ENCODE measurements at places on chromosomes 3 and 15.

- DNase-seq, result no peak
Observed at GRCh38 chr3:9784965-9785364, 7.3 kb downstream of the TADA3 start.

DNA sequence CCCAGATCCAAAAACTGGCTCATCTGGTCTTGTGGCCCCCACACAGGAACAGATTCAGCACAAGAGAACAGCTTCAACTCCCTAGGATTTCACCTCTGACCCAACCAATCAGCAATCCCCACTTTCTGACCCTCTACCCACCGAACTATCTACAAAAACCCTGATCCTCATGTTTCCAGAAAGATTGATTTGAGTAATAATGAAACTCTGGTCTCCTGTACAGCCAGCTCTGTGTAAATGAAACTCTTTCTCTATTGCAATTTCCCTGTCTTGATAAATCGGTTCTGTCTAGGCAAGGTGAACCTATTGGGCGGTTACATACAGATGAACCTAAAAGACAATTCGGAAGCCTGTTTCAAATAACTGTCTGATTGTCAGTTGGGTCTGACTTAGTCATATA is 847.6 kb upstream of the ALCAM start:
- no peak for DNase-seq

GRCh38 chr3:159114582-159114981 is 312.7 kb downstream of the MFSD1 start:
- DNase-seq, result no peak

DNA sequence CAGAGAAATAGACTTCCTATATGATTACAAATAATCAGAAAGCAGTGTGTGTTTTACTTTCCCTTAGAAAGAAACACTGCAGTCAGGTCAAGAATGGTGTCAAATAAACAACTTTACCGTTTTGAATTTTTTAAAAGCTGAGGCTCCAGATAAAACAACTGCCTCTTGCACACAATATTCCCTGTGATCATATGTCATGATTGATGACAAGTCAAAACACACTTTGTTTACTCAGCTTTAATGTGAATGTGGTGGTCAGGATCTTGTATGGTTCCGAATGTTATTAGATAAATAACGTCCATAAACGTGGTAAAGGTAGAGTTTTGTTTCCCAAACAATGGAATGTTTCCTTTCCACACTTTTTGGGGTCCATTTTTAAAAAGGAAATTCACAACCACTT is 428.4 kb upstream of the MDFIC2 start:
- no peak for DNase-seq

- DNase-seq, result no peak
Observed at GRCh38 chr3:152836269-152836668, 1.3 kb downstream of the P2RY1 start.

- DNase-seq, result no peak
Observed at GRCh38 chr15:28931828-28932227, 46.1 kb downstream of the APBA2 start.

- no peak for DNase-seq
Observed at GRCh38 chr3:150015901-150016300, 45.2 kb upstream of the PFN2 start.

DNA sequence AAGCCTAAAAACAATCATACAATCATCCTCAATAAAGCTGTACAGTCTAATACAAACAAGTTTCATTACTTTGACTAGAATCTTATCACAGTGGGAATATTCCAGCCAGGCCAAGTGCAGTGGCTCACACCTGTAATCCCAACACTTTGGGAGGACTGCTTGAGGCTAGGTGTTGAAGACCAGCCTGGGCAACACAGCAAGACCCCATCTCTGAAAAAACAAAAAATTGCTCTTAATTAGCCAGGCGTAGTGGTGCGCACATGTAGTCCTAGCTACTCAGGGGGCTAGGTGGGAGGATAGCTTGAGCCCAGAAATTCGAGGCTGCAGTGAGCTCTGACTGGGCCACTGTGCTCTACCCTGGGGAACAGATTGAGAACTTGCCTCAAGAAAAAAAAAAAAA is 3.3 kb downstream of the RPN1 start:
- DNase-seq, result no peak

GRCh38 chr3:150472421-150472820 is 64.3 kb downstream of the TSC22D2 start:
- no peak for DNase-seq

DNA sequence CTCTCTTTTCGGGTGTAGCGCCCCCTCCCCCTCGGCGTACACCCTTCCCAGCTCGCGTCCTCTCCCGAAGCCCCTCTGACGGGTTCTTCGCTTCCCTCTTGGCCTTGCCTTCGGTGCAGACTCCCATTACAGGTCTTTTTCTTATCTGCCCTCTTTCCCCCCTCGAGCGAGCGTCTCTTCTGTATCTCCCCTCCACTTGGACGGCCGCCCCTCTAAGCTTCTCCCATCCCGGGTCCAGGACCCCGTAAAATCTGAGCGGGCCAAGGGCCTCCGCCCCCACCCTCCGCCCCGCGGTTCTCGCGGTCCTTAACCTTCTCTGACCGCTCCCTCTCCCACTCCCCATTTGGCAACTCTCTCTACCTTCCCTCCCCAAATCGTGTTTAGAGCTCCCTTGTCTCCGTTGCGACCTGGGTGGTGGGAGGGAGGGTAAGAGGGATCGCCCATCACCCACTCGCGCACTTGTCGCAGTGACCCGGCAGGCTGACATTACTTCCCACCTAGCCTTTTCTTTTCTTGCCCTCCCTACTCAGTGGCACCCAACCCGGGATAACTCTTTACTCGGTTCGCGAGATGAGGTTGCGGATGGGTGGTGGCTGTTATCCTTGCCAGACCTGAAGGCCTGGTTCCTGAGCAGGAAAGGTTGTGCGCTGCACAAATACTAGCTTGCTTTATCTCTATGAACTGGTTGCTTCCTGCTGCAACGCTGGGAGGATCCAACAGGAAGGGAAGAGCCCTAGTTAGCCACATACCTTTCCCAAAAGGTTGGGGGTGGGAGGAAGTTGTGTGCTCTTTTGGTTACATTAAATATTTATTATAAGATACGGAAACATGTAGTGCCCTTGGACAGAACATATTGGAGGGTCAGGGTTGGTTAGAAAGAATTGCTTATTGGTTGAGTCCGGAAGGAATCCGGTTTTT is 922 bp downstream of the RAB11A start:
- DNase-seq, result no peak

DNA sequence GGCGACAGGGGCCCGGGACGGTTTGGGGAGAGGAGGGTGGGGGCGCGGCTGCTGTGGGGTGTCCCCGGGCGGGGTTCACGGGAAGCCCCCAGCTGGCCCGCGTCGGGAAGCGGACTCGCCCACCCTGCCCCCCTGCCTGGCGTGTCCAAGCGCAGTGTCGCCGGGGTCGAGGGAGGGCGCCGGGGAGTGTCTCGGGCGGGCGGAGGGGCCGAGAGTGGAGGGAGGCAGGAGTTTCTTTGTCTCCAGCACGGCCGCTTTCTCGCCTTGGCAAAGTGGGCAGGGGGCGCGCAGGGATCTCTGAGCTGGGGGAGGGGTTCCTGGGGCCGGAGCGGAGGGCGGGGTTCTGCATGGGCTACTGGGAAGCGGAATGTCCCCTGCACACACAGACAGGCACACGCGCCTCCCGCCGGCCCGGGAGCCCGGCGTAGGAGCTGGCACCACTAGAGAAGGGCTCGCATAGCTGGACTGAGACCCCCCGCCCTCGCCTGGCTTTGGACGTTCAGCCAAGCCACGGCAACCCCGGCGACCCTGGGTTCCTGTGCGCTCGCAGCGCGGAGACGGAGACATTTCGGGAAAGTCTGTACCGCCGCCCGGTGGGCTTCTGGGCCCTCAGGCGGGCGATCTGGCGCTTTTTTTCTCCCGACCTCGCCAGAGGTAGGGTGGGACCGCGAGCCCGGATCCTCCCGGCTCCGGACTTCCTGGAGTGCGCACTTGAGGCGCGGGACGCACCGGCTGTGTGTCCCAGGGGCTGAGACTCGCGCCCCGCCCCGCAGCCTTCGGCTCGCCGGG is 822 bp downstream of the ST8SIA2 start:
- DNase-seq, result no peak

DNA sequence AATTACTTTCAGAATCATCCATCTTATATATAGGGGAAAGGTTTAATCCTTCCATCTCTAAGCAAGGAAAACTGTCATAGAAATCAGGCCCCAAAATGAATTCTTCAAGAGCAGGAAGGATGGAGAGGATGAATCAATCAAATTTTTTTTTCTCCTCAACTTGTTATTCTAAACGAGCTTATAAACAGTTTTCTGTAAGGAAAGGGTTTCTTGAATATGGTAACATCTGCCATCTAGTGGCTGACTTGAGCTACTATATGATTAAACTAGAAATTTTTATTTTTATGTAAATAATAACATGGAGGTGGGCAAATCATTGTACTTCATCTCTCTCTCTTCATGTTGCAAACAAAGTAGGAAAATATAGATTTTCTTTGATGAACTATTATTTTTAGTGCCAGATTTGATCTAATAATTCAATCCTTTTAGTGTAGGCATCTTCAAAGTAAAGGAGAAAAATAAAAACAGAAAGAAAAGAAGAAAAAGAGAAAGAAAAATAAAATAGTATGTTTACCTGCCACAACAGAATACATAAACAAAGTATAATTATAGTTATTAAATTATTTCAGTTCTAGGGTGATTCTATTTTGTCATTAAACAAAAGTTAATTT is 146.6 kb downstream of the SERPINI1 start:
- peak; percentile 3 for DNase-seq

DNA sequence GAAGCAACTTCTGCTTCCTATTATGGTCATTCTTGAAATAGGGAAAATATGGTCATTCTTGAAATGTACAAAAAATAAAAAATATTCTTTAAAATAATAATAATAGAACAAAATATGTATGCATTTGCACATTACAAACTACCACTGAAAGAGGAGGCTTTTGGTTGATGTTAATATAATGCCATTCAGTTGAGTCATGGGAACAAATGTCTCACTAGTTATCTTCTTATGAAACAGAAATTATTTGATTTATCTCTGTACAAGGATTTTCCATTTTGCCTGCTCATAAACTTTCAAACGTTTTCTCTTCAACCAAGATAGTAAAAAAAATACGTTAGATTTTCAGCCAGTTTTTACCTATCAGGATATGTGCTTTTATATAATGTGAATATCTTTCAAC is 1662.7 kb downstream of the OTOL1 start:
- no peak for DNase-seq

GRCh38 chr15:96804754-96805153 is 474.3 kb downstream of the NR2F2 start:
- no peak for DNase-seq

- DNase-seq, result no peak
Observed at GRCh38 chr3:184305577-184305976, 6.5 kb downstream of the PSMD2 start.

DNA sequence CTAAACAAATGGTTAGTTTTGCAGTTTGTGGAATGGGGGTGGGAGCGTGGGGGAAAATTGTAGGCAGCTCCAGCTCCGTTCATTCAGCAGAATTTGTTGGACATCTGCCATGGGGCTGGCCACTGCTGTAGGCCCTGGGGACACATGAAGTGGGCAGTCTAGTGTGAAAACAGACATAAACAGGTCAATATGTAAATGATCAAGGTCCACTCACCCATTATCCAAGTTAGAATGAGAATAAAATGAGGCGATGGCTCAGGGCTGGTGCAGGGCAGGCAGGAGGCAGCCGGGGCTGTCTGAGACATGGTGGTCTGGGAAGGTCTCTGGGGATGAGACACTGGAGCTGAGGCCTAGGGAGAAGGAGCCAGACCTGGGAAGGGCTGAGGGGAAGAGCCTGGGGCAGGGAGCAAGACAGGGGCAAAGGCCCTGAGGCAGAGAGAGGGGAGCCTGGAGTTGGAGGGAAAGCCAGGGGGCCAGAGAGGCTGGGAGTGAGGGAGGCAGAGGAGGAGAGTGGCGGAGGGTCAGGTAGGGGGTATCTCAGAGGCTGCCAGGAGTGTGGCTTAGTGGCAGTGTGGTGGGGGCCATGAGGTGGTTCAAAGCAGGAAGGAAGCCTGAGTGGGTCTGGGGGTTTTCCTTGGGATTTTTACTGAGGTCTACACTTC is 6.2 kb upstream of the SLC6A6 start:
- DNase-seq, result no peak

- no peak for DNase-seq
Observed at GRCh38 chr3:19155375-19155774, 7.1 kb downstream of the KCNH8 start.

DNA sequence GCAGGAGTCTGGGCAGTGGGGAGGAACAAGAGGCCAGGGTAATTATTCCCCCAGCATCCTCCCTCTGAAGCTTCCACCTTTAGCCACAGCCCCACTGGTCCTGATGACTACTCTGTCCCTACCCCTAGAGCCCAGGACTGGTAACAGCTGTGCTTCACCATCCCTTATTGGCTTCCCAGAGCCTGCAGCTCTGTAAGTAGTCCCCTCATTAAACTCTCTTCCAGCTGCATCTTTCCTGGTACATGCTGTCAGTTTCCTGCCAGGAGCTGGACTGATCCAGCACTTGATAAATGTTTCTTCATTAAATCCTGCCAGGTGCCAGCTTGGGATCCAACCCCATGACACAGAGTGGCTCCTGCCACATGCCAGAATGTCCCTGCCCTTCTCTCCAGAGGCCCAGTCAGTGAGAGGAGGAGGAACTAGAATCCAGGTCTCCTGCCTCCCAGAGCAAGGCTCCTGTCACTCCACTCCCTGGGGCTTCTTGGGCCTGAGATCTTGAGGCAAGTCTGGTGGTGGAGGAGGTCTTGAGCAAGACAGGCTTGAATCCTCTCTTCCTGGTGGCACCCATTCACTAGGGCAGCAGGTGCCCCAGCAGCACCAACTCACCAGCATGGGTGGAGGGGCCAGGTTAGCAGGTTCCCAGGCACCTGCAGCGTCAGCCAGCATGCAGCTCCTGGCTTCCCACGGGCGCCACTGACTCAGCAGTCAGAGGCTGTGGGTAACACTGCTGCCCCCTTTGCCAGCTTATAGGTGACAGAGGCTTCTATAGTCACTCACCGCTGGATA is 27.6 kb downstream of the FBXW12 start:
- DNase-seq, result no peak

GRCh38 chr3:169215461-169216352 is 447.8 kb downstream of the MECOM start:
- DNase-seq, result no peak

DNA sequence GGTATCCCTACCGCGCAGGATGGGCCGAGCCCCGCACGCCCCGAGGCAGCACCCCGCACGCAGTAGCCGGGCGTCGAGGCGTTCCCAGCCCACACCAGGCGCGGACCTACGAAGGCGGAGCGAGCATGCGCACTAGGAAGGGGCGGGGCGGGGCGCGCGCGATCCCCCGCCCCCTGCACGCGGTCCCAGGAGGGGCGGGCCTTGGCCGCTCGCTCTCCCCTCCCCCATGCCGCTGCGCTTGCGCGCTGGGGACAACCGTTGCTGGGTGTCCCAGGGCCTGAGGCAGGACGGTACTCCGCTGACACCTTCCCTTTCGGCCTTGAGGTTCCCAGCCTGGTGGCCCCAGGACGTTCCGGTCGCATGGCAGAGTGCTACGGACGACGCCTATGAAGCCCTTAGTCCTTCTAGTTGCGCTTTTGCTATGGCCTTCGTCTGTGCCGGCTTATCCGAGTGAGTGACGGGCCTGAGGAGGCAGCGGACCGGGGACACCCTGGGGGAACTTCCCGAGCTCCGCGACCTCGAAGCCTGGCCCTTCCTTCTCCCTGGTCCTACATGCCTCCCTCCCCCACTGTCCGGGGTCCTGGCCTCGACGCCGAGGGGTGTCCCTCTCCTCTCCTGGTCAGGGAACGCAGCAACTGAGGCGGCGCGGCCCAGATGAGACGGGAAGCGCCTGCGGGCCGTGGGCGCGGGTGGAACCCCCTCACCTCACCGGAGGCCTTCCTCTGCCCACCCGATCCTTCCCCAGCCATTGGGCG is at the start of gene SPESP1:
SPESP1 (plus strand) TSS at position 258 of the 755 bp plus-strand sequence; CDS start at position 387, 129 bp downstream.
- peak; percentile 16 for DNase-seq

- no peak for DNase-seq
Observed at GRCh38 chr3:130933801-130934345, 40.0 kb downstream of the ATP2C1 start.

GRCh38 chr3:128549283-128550112 is 56.5 kb upstream of the GATA2 start:
- DNase-seq, result peak; percentile 36
